D721Med (cell line): ENCODE measurements at places on chromosomes 1 and 21.

DNA sequence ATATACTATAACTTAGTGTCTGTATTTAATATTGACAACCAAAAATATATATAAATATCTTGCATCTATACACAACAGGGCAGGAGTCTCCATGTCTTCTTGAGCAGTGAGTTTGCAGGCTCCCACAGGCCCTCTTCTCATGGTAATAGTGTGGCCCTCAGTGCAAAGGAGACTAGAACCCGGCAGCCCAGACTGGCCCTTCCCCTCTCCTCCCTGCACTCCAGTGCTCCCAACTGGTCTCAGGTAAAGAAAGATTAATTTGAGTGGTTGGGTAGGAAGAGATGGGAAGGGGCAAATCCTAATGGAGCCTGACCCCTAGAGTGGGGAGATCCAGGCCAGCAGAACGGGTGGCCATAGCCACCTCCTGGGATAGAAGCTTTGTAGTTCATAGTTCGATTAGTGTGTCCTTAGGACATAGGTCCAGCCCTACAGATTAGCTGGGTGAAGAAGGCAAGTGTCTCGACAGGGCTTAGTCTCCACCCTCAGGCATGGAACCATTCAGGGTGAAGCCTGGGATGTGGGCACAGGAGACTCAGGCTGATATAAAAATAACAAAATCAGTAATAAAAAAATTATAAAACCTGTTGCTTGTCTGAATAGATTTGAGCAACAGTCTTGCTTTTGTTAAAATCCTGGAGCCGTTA, 32.3 kb downstream of the SLC2A1 start:
- no peak for DNase-seq

- no peak for DNase-seq
Observed at GRCh38 chr1:245225322-245226202, 70.8 kb downstream of the KIF26B start.

DNA sequence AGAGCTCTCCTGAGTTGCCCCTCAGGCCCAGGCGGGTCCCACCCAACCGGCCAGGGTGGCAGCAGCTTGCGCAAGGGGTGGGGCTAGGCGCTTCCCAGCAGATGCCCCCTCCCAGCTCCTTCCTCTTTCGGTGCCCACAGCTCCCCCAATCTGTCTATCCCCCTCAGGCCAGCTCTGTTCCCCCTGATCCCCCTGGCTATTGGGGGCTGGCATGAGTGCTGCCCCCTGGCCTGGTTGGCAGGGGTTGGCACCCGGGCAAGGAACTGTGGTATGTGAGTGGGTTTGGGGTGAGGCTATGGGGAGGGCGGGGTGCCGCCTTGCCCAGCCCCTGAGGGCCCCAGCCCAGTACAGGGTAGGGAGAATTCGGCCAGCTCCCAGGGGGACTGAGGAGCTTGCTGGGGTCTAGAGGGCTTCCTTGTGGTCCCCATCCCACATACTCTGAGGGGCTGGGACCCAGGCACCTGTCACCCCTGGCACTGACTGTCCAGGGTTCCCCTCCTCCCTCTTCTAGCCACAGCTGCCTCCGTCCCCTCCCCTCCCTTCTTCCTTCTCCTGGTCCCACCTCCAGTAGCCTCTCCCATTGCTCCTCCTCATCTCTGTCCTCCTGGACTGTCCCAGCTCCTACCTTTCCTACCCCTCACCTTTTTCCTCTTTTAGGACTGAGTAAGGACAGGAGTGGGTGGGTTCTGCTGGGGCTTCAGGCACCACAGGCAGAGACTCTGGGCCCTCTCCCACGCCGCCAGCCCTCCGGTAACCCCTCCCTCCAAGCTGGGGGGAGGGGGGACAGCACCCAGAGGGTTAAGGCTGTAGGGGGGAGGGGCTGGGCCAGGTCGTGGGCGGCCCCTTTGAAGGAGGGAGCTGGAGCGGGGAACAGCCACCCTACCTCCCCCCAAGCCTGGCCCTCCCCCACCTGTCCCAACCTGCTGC, 5.7 kb downstream of the ZBTB7B start:
- no peak for DNase-seq

DNA sequence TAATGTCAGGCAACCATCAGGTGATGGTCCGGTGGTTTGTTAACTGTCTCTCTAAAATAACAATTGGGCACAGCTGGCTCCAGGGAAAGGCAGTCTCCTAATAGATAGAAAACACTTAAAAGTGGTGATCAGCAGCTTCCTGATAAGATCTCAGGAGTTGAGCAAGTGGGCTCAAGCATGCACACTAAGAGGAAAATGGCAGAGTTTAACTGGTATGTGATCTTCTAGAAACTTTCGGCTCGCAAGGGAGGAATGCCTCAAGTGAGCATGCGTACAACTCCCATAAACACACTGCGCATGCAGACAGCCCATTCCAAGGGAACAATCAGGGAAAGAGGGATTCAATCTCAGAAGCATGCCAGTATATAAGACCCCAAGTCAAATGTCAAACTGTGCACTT, 52.2 kb upstream of the VTCN1 start:
- DNase-seq, result no peak

- DNase-seq, result peak; percentile 26
Observed at GRCh38 chr1:241519308-241520079, at the start of gene FH. Gene FH, minus strand, starts transcription at chr1:241519755. Its CDS starts 33 bp downstream, at chr1:241519722.

DNA sequence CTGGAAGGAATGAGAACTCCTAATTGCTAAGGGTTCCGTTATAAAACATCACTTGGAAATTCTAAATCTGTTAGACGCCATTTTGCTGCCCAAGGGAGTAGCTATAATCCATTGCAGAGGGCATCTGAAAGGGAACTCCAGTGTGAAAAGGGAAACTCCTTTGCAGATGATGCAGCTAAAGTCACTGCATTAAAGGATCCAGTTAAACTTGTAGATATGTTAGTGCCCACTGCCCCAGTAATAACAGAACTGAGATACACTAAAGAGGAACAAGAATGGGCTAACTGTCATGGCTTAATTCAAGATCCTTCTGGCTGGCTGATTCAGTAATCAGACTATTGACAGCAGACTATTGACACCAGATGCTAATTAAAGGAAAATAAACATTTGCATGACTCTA, 81.8 kb upstream of the KIAA0040 start:
- DNase-seq, result no peak

GRCh38 chr1:21622466-21623315, 46.5 kb downstream of the RAP1GAP start:
- DNase-seq, result no peak

DNA sequence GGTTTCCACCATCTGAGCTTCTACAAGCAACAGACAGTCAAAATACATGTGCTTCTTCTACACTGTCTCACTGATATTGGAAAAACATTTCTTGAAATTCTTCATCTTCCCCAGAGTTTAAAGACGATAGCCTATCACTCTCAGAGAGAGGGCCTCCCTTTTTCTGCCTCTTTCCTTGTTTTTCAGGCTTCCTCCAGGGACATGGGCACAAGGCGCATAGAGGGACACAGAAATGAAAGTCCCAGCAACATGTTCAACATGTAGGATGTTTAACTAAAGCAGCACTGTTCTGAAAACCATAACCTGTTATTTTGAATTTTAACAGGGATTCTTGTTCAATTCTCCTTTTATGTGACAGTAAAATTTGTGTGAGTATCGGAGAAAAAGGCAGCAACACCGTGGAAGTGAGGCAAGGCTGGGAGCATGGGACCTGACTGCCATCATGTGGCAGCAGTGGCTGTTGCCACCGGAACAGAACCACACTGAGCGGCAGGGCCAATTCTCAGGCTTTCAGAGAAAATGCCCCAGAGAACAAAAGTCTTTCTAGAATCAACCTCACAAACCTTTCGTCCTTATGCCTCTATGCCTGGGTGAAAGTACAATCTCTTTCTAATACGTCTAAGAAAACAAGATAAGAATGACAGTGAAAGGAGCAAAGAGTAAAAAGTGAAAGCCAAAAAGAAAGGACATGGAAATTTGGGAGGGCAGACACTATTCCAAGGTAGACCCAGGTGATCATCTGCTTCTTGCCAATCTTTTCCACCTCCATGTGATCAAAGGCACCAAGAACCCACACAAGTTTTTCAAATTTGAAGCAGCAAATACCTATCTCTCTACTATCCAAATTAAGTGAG, 54.5 kb downstream of the PCNX2 start:
- peak; percentile 23 for DNase-seq

DNA sequence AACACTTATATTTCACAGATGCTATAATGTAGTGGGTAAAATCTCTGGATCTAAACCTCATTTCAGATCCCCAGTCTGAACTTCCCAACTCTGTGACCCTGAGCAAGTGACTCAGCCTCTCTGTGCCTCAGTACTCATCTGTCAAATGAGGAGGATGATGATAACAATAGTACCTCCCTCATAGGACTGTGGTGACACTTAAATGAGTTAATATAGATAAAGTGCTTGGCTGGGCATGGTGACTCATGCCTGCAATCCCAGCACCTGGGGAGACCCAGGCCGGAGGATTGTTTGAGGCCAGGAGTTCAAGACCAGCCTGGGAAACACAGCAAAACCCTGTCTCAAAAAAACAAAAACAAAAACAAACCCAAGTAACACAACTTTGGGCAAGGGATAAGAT, 4.7 kb upstream of the ECE1 start:
- DNase-seq, result no peak

DNA sequence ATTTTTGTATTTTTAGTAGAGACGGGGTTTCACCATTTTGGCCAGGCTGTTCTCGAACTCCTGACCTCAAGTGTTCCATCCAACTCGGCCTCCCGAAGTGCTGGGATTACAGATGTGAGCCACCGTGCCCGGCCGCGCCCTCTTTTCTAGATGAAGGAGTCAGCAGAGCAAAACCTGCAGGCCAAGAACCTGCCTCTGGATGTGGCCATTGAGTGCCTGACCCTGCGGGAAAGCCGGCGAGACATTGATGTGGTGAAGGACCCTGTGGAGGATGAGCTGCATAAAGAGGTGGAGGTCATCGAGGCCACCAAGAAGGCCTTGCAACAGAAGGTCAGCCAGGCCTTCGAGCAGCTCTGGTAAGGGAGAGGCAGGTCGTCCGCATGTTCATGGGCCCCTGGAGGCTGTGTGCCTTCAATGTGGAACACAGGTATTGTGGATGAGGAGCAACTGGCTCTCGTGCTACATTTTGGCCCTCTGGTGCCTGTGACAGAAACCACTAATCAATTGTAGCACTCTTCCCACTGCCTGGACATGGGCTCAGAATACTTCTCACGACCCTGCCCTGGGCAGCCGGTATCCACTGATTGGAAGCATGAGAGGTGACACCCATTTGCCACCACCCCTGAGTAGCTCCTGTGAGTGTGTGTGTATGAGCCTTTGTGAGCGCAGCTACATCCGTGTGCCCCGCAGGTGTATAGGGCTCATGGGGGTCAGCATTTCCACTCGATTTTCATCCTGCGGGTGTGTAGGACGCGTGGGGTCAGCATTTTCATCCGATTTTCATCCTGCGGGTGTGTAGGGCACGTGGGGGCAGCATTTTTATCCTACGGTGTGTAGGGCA, 2.0 kb downstream of the TEKT2 start:
- no peak for DNase-seq

- no peak for DNase-seq
Observed at GRCh38 chr1:86948212-86948611, 33.8 kb downstream of the HS2ST1 start.

DNA sequence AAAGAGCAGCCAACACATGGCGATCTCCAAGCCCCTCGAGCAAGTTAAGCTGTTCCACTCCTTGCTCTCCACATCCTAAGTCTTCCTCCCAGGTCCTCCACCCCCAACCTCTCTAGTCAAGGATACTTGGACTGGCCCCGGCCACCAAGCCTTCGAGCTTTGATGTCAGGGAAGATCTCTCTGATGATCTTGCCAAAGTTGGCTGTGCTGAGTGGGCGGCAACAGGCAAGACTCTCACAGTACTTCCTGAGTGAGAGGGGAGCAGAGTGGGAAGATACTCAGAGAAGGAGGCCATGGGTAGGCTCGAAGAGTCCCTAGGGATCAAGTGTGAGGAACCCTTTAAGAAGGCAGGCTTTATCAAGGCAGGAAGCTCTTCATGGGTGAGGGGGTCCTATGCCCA, 2.8 kb downstream of the RFX5 start:
- DNase-seq, result no peak

- DNase-seq, result no peak
Observed at GRCh38 chr1:80523861-80524260, 1276.9 kb upstream of the ADGRL2 start.

GRCh38 chr1:98018074-98018473, 97.2 kb upstream of the DPYD start:
- DNase-seq, result no peak

DNA sequence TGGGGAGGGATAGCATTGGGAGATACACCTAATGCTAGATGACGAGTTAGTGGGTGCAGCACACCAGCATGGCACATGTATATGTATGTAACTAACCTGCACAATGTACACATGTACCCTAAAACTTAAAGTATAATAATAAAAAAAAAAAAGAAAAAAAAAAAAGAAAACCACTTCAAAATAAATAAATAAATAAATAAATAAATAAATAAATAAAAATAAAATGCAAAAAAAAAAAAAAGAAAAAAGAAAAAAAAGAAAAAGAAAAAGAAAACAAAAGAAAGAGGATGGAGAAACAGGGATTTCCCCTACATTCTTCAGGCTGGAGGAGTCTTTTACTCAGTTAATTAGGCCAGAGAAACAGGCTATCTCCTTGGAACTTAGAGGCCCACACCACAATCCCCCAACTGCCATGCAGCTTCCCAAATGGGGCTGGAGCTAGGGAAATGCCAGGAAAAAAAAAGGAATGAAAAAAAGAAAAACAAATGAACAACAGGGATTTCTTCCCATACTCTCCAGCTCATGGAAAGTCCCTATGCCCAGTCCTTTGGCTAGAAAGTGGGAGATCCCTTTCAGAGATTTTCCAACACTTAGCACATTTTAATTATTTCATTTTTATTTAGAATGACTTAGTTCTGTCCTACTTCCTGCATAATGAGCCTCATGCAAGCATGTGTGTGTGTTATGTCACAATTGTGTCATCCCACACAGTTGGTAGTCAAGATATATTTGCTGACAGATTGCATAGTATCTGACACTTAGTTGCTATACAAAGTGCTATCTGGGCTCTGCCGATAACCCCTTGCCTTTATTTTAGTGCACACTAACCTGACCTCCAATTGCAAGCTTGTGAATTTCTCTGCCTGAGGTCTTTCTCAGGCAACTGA, 486.4 kb downstream of the PLPP3 start:
- DNase-seq, result no peak

DNA sequence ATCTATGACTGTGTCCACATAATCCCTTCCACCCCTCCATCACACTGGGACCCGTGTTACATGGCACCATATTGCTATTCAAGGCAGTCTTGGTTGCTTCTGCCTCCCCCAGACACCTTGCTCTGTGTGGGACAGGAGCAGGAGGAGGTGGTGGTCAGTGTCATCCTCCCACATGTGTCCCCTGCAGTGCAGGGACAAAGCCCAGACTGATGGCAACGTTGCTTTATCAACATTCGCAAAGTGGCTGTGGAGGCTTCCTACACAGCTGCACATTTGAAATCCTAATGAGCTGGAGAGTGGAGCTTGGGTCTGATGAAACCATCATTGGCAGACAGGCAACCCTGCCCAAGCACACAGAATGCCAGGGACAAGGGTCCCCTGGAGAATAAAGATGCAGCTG, 26.2 kb downstream of the TRIM67 start:
- DNase-seq, result no peak

- no peak for DNase-seq
Observed at GRCh38 chr1:23899070-23899469, 14.1 kb downstream of the CNR2 start.

- DNase-seq, result no peak
Observed at GRCh38 chr1:33327587-33328325, 6.9 kb upstream of the A3GALT2 start.

- no peak for DNase-seq
Observed at GRCh38 chr1:9472386-9473031, 66.8 kb upstream of the SLC25A33 start.

- DNase-seq, result no peak
Observed at GRCh38 chr1:159931795-159932173, 6.5 kb upstream of the TAGLN2 start.

- no peak for DNase-seq
Observed at GRCh38 chr1:19960591-19960990, 18.8 kb downstream of the PLA2G2A start.
